ENCODE measurements at places on chromosomes 3 and 15.

DNA sequence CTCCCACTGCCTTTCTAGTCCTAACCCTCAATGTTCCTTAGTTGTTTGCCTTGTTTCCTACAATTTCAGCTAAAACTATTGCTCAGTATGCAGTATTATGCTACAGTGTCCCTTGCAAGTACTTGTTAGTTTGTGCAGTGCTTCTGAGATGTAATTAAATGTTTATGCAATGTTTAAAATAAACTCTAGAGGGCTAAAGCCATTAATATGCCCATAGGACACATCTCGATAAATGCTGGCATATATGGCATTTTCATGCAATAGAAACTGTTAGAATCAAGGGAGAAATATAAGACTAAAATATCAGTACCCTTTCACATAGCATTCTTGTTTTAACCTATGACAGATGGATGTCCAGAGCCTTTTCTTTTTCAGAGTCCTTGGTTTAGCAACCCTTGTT lies 59.8 kb upstream of the ACKR4 start:
- no peak for ATAC-seq

DNA sequence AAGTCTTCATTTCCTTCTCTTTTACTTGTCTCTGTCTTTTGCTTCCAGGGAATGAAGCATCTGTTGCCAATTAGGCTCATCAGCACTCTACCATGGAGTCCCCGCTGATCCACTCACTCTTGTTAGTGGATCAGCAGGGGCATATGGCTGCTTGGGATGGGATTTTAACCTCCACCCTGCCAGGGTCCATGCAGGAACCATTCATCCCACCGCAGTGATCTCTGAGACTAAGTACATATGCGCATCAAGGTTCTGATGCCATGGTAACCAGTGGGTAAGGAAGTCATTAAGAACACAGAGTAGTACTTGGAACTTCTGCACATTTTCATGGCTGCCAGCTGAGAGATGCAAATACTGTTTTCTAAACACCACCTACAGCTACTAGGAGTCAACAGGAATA lies 374.0 kb upstream of the ALCAM start:
- no peak for ATAC-seq

DNA sequence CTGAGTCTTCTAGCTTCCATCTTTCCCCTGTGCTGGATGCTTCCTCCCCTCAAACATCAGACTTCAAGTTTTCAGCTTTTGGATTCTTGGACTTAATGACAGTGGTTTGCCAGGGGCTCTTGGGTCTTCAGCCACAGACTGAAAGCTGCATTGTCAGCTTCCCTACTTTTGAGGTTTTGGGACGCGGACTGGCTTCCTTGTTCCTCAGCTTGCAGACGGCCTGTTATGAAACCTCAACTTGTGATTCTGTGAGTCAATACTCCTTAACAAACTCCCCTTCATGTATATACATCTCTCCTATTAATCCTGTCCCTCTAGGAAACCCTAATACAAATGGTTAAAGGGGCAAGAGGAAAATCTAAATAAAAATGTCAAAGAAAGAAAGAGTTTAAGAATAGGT lies 100.1 kb downstream of the ABI3BP start:
- no peak for ATAC-seq

DNA sequence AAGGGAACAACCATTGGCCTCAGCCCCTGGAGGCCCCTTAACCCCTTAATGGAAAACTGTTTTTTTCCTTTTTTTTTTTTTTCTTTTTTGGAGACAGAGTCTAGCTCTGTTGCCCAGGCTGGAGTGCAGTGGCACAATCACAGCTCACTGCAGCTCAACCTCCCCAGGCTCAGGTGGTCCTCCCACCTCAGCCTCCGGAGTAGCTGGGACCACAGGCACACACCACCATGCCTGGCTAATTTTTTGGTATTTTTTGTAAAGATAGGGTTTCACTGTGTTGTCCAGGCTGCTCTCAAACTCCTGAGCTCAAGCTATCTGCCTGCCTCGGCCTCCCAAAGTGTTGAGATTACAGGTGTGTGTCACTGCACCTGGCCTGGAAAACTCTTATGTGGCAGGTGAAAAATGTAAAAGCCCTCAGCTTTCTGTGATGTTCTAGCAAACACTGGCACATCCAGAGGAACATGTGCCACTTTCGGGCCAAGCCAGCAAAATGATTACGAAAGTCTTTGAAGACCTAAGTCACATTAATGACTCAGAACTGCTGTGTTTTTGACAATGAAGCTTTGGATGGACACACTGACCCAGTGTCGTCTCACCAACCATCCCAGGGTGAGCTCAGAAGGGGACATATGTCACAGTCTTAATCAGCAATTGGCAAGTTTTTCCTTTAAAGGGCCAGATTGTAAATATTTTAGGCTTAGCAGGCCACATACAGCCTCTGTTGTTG lies 189.3 kb upstream of the TPM1 start:
- ATAC-seq = no peak

DNA sequence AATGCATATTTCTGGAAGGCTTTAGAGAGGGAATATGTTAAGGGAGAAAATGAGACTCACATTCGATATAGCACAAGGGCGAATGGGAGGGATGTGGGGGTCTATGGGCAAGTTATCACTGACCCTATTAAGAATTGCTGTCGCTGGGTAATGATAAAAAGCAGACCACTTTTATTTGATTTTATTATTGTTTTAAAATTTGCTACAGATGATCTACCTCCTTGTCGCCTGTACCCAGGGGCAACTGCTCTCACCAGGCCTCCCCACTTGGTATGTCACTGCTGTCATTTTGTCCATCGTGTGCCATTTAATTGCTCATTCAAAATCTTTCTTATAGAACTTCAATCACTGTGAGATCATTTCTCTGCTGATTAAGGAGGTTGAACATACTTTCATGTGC lies 153.8 kb downstream of the OPA1 start:
- no peak for ATAC-seq

- ATAC-seq = no peak
Measured at GRCh38 chr3:152160350-152161011, 108.2 kb upstream of the MBNL1 start.

DNA sequence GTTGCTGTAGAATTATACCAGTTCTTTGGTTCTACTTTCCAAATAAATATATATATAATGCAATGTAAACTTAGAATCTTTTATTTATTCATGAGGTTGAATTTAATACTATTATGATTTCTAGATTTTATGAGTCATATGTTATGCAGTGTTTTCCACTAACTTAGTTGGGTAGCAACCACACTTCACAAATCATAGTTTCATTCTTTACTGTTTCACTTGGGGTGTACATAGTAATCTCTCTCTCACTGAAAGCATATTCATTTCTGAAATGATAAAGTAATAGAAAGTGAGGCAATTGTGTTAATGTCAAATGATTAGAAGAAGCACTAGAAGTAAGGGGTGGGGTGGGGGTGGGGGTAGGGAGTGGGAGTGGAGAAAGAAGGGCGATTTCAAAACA lies 52.6 kb downstream of the IQCH start:
- ATAC-seq = no peak

GRCh38 chr3:126107203-126107939 lies 23.4 kb upstream of the SLC41A3 start:
- ATAC-seq = no peak

- ATAC-seq = no peak
Measured at GRCh38 chr3:31349001-31349748, 183.6 kb upstream of the STT3B start.

DNA sequence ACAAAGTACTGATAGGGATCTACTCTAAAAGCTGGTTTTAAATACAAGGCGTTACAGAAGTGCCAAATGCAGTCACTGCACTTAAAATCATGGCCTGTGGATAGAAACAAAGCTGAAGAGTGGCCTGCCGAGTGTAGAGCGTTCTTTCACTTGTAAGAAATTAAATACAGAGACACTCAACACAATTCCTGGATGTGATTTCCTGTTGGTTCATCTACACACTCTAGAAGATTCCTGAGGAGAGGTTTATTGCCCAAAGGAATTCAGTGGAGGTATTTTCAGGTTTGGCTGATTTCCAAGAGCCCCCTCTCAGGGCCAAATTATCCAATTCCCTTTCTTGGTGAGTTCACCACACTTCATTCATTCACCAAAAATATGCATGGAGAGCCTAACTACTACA lies 200.3 kb upstream of the IL12A start:
- no peak for ATAC-seq

DNA sequence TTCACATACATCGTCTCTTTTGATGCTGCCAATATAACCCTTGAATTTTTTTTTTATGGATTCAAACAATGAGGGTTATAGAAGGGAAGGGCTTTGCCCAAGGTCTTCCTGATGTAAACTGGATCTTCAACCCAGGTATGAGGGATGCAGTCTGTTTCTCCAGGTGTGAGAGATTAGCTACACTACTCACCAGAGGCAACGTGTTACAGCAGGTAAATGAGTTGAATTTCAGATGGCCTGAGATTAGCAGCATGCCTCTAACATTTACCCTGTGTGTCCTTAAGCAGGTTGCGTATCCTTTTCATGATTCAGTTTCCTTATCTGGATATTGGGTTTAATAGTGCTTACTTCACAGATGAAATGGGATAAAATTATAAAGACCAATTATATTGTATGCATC lies 1.9 kb downstream of the RTP4 start:
- no peak for ATAC-seq

- no peak for ATAC-seq
Measured at GRCh38 chr3:22244761-22245521, 493.9 kb upstream of the ZNF385D start.

GRCh38 chr15:95853350-95853749 lies 477.1 kb upstream of the NR2F2 start:
- no peak for ATAC-seq

GRCh38 chr3:81886081-81886480 lies 124.6 kb upstream of the GBE1 start:
- ATAC-seq = no peak

GRCh38 chr3:142098964-142099363 lies 50.4 kb downstream of the TFDP2 start:
- ATAC-seq = no peak

GRCh38 chr3:158748237-158748828 lies 16.1 kb upstream of the RARRES1 start:
- no peak for ATAC-seq

- ATAC-seq = peak; percentile 72
Measured at GRCh38 chr15:88918738-88919137, 5.6 kb upstream of the MFGE8 start.

GRCh38 chr15:64355348-64355943 lies 527 bp downstream of the CSNK1G1 start:
- ATAC-seq = peak; percentile 53

- no peak for ATAC-seq
Measured at GRCh38 chr3:147395899-147396711, 10.2 kb downstream of the ZIC4 start.

GRCh38 chr15:101018016-101018415 lies 98.9 kb downstream of the LRRK1 start:
- ATAC-seq = no peak

- no peak for ATAC-seq
Measured at GRCh38 chr3:161389445-161390035, 18.2 kb upstream of the SPTSSB start.

DNA sequence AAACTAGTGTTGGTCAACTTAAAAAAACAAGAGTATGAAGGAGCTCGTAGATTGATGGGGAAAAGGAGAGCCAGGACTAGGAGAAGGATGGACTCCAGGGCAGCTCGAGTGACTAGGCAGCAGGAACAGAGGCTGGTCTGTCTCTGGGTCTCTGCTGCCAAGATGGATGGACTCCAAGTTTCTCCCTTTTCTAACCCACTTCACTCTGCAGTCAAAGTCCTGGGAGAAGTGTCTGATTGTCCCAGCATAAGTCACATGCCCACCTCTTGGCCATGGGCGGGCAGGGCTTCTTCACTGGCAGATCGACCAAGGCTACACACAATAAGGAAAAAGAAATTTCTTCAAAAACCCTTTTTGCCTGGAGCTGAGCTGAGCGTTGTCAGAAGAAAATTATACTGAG lies 9.2 kb upstream of the EPB42 start:
- ATAC-seq = no peak

- no peak for ATAC-seq
Measured at GRCh38 chr15:41128174-41128902, 12.3 kb upstream of the INO80 start.

- no peak for ATAC-seq
Measured at GRCh38 chr3:170813266-170813665, 56.7 kb downstream of the RPL22L1 start.

GRCh38 chr3:197847866-197848401 lies 56.9 kb downstream of the LRCH3 start:
- peak; percentile 94 for ATAC-seq

- ATAC-seq = no peak
Measured at GRCh38 chr15:26628879-26629529, 143.9 kb downstream of the GABRB3 start.

DNA sequence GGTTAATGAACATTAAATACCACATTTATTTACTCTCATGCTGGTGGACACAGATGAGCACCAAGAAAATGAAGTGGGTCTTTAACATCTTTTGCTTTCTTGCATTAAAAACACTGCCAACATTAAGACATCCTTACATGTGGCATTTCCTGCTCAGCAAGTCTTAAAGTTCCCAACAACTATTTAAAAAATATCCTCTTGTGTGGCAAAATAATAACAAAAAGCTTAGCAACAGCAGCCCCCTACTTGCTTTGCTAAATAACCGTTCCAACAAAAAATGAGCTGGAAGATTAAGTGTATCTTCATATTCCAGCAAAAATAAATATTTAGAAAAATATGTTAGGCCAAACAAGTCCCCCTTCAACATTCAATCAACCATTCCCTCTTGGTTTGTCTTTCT lies 93.1 kb downstream of the SUCLG2 start:
- no peak for ATAC-seq

- ATAC-seq = no peak
Measured at GRCh38 chr15:75697523-75697922, 15.1 kb downstream of the CSPG4 start.

GRCh38 chr15:66982816-66983215 lies 82.6 kb upstream of the SMAD3 start:
- ATAC-seq = no peak

DNA sequence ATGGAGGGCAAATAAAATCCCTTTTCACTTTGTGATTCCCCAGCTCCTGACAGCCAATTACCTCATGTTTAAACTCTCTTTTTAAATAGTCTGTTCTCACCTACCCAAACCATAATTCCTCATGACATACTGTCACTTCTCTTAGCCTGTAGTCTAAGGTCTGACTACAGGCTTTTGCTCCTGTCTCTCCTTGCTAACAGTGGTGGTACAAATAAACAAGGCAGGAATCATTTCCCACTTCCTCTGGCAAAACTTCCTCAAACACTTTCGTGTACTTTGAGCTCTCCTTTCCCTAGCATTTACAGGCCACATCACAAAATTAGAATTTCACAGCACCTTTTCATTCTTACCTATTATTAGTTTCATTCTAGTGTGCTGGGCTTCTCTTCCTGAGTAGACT lies 51.8 kb downstream of the ATP8B4 start:
- no peak for ATAC-seq

- ATAC-seq = no peak
Measured at GRCh38 chr3:30277494-30277893, 328.9 kb upstream of the TGFBR2 start.

Data from stimulated activated memory B cell treated with anti-CD40 and anti-IgM and Interleukin-4, amounts not matched to agents 10 μg/mL and 1 μg/mL and 100 μg/mL, for 72 hours (primary cell).